ENCODE measurements at places on chromosomes 12 and 14.

- DNase-seq = peak; percentile 25
Measured at GRCh38 chr14:93173943-93174395, 10.7 kb downstream of the MOAP1 start.

GRCh38 chr14:65213316-65213715 is 111.0 kb upstream of the MAX start:
- no peak for DNase-seq

- DNase-seq = no peak
Measured at GRCh38 chr14:69664865-69665526, 53.6 kb downstream of the SUSD6 start.

- DNase-seq = no peak
Measured at GRCh38 chr12:29240441-29240840, 91.4 kb downstream of the FAR2 start.

GRCh38 chr14:26190646-26191045 is 407.2 kb downstream of the NOVA1 start:
- no peak for DNase-seq

DNA sequence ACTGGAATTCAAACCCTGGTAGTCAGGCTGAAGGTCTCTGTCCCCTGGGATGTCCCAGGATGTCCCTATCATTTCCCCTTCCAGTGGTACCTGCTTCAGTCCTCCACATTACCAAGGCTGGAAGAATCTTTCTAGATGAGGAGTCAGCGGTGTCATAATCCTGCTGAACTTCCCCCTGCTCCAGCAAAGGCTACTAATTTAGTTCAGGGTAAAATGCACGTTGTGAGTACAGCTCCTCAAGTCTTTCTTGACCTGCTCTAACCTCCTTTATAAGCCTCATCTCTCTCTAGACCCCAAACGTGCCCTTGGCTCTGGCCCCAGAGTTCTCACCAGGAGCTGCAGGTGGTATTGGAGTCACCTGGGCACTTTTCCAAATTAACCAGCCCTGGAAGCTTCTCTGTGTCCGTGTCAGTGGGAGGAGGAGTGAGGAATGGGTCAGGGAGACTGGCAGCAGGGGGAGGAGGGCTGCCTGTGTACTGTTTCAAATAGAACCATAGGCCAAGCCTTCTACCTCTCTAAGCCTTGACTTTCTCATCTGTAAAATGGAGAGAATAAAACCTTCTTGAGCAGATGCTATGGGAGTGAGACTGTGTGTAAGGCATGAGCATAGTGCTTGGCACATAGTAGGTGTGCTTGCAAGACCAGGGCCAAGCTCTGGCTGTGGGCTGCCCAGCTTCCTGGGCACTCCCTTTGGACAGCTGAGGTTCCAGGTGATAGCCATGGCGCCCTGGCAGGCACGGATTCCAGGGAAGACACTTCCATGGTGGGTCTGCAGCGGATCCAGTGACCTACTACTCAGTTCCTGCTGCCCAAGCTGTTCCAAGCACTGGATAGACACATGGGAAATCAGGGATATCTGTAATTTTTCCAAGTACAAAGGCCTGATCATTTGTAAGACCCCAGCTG is 24.5 kb downstream of the ASB2 start:
- DNase-seq = peak; percentile 21

DNA sequence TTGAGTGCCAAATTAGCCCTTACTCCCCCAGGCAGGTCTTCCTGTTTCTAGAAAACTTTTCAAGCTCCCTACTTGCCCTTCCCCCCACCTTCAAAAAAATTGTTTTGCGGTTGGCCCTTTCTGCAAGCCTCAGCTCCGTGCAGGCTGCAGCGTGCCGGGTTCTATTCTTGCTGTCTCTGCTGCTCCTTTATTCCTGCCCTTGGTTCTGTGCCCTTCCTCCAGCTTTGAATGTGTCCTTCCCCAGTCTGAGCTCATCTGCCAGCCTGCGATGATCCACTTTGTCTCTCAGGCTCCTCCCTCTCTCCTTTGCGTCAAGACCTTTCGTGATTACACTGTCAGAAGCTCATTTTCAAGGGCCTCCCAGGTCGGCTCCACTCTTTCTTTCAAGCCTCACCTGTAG is 98.6 kb downstream of the IRF2BPL start:
- peak; percentile 75 for DNase-seq

DNA sequence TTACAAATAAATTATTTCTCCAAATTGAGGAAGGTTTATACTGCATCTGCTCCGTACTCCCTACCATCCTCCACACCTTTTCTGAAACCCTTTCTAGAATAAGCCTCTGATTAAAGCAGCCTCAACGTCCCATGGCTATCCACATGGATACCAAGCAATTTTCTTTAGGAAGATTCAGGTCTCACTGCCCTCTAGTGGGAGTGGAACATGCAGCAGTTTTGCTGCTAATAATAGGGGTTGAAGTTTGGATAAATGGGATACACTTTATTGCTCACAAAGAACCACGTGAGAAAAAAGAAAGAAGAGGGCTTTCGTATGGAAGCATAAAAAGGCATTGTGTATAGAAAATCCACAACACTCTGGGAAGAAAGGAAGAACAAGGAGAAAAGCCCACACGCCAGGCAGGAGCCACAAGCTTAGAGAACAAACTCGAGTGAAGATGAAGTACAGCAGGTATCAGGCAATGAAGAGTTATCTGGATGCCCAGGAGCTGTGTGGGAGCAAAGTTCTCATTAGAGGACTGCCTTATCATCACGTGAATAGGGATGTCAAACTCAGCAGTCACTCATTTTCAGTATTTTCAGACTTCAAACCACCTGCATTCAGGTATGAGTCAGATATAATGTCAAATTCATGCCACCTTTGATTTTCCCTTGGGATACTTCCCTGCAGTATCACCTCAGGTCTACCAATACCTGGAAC is 45.8 kb downstream of the CCER1 start:
- peak; percentile 64 for DNase-seq

GRCh38 chr12:24537083-24537860 is 411.6 kb downstream of the BCAT1 start:
- DNase-seq = peak; percentile 69

DNA sequence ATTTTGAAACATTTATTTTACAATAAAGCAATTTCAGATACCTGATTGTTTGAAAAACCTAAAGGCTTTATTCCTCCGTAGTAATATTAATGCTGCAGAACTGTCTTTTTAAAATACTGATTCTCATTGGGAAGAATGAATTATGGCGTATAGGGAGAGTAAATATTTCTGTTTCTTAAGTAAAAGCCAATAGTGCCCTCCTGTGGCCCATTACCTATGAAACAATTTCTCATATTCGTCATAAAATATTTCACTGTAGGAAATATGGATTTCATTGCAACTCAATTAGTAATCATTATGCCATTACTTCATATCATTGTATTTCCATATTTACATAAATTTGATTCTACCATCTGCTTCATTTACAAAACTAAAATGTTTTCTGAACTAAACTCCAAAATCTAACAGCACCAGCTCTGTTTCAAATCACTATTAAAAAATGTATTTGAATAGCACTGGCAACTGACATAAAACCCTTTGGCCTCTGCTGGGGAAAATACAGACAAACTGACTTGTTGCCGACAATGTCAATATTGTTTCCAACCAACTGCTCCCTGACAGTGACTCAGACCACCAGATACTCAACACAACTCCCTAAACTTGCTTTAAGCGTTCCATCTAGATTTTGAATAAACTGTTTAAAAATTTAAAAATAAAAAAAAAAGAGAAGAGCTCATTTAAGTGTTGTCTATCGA is 290.3 kb downstream of the NAV3 start:
- DNase-seq = peak; percentile 60

DNA sequence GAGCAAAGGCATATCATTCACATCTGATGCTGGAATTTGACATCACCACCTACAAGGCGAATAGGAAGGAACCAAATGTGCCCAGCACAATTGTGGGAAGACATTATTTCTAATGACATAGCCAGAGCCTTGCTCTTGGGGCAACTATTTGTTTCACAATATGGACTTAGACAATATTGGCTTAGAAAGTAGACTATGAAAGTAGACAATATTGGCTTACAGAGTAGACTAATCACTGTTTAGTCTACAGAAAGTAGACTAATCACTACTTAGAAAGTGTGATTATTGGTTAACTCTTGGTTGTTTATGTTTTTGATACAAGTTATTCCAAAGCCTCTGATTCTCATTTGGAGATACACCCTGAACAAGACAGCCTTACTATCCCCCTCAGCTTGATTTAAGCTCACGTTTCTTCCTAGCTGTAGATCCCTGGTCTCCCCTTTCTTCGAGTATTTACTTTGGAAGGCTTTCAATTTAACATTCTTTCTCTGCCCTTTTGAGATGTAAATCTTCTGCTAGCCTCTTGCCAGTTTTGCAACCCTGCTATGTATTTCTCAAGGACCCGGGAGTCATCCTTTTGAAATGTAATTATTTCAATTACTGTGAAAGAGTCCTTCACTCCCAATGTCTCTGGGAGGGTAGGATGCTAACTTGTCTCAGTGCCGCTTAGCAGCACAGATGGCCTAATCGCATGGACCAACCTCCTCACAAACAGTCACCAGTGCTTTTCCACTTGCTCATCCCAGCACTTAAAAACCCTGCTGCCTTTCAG is 843.2 kb downstream of the GALC start:
- no peak for DNase-seq

- DNase-seq = peak; percentile 99
Measured at GRCh38 chr14:68476212-68477109, 316.4 kb downstream of the ZFP36L1 start.

GRCh38 chr12:124938108-124938507 is 23.7 kb upstream of the UBC start:
- DNase-seq = no peak

DNA sequence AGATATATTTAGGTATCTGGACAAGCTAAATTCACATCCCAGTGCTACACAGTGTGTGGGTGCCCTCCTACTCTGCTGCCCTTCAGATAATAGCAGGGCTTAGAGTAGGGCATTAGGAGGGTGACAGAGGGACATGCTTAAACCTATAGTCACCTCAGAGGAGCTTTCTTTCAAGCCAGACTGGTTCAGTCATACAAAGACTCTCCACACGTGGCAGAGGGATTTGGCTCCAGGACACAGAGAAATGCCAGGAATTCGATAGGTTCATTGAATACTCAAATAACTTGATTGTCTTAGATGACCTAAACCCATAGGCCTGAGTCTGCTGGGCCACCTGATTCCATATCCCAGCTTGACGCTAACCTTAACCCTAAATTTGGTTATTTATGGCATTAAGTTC is 163.5 kb downstream of the TPH2 start:
- no peak for DNase-seq

GRCh38 chr12:47808050-47808449 is 11.7 kb downstream of the HDAC7 start:
- peak; percentile 54 for DNase-seq

DNA sequence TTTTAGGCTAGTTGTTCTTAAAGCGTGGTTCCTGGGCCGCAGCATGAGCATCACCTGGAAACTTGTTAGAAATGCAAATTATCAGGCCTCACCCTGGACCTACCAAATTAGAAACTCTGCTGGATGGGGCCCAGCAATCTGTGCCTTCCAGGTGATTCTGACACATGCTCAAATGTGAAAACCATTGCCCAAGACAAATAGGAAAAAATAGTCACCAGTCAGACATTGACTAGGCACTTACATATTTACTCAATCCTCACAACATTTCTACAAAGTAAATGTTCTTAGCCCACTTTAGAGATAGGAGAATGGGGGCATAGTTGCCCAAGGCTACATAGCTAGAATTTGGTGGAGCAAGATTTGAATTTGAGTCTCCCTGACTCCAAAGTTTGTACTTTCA is 3.3 kb downstream of the CELA1 start:
- DNase-seq = no peak

- DNase-seq = peak; percentile 44
Measured at GRCh38 chr14:79571366-79571765, 639.9 kb downstream of the DIO2 start.
